ENCODE measurements at places on chromosomes 5 and 9.

- no peak for DNase-seq
These were observed 8.5 kb downstream of the AMBP start for GRCh38 chr9:114069476-114070187.

- DNase-seq = no peak
These were observed 117.4 kb downstream of the MLLT3 start for GRCh38 chr9:20504930-20505329.

DNA sequence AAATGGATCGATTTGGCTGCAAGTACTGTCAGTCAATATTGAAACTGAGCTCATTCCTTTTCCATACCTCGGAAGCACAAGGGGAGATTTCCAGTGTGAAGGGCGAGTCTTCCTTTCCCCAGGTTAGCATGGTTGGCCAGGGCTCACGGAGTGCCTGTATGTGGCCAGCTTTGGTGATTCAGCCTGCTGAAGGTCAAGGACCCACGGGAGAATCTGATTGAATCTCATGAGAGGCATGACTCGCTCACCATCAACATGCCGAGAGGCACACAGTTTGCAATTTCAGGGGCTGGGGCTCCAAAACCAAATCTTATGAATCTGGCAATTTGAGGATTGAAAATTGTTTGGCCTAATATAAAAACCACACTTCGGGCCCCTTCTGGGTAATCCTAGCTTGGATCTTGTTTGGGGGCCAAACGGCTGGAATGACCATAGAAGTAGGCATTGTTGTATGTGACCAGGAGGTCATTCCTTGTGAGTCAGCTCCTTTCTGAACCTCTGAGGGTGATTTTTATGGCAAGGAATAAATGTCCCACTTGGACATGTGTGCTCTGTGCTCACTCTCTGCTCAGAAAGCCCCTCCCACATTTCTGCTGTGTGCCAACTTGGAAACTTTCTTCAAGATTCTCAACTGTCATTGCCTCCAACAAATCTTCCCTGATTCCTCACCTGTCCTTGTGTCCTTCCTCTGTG is 69.8 kb downstream of the DOCK2 start:
- DNase-seq = no peak

DNA sequence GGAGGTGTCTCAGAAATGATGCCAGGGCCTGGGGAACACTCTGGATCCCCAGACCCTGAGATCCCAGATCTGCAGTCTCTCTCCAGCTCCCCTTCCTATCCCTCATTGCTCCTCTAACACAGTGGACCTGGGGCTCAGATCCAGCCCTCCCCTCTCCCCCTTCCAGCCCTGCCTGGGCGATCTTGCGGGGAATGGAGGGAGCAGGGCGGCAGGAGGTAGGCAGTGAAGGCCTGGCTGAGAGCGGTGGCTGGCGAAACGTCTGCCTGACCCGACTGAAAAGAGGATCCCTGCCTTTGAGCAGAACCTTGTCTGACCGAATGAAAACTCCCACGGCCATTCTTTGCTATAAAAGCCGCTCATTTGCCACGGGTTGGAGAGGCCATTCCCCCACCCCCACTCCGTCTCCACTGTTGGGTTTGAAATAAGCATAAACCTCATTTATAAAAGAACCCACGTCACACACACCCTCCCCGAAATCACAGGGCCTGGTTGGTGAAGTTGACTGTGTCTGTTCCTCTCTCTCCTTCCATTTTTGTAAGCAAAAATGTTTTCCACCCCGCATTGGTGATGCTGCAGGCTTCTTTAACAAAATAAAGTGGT is 8.8 kb downstream of the MSX2 start:
- no peak for DNase-seq

- no peak for DNase-seq
These were observed 162.9 kb downstream of the TTLL11 start for GRCh38 chr9:121929893-121930875.

DNA sequence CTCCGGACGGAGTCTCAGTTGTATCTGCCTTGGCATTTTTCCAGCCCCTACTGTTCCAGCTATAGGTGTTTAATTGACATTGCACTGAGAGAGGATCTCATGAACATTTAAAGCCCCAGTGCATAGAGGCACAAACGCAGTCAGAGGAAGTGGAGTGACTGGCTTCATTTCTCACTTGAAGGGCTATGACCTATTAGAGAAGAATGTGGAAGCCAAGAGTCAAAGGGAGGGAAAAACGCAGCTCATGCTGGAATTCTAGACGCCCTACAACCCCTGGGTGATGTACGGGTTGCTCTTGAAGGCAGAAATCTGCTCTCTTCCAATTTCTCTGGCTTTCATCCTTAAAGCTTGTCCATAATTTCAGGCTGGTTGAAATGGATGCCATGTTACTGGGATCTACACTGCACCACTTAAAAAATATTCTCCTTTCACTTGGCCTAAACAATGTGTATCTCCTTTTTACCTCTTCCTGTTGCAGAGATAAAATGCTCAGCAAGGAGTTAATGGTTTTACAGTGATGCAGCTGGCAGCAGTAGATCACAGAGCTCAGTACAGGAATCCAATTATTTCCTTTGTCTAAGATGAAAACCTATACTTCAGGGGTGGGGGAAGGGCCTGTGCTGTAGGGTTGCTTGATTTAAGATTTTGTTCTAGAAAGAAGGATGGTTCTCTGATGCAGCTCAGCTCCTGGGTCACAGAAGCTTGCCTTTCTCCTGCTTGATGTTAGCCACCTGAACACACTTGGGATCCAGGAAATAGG is 61.8 kb upstream of the MAMDC2 start:
- no peak for DNase-seq

- DNase-seq = no peak
These were observed 27.5 kb downstream of the KCNT1 start for GRCh38 chr9:135729480-135729879.

DNA sequence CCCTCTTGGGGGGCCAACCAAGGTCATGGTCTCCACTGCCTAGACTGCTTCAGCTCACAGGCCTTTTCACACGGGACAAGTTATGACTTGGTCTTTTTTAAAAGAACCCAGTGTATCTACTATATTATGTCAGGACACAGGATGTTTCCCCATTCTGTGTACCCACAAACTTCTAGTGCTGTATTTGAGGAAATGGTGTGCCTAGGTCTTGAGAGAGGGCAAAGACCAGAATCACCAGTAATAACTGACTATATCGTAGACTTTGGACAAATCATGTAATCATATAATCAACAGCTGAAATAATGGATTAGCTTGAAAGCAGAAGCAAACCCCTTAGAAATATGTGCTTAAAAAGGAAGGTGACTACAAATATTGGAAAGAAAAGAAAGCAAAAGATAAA is 133.3 kb downstream of the ARL15 start:
- DNase-seq = no peak

DNA sequence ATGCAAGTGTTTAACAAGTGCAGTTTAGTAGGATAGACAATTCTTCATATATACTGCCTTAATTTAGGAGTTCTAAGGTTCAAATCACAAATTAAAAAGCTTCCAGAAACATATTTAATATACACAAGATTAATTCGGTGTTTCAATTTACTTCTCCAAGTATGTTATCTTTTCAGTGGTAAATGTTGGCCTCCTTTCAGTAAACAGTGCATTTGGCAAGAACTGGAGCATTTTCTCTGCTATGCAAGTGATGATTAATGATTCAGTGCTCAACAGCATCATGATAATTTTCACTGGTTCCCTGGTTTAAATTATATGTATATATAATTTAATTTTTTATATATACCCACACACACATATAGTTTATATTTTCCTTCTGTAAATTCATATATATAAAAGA is 541.7 kb downstream of the EFNA5 start:
- DNase-seq = no peak

DNA sequence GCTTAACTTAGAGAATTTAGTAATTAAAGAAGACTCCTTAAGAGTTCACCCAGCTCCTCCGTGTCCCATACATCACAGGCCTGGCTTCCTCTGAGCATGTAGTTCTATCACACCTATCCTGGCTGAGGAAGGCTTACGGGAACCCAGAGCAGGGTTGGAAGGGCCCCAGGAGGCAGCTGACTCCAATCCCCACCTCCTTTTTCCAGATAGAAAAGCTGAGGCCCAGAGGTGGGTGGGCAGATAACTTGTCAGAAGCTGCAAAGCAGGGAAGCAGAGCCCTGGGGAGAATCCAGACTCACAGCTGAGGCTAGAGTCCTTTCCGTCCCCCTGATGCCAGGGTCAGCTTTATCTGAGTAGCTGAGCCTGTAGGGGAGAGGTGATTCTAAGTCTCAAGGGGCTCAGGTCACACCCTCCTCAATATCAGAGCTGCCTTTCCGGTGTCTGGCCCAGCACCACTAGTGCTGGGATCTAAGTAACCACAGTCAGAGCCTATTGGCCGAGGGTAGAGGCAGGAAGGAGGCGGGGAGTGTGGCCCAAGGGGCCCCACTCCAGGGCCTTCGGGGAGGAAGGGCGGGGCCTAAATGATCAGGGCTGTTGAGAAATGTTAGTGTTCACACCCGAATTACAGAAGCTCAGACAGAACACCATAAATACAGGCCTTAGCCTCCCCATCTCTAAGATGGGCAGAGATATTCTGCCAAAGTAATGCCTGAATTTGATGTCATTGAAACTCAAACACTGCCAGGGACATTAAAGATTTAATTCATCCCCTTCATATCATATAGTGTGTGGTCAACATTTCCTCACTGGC is 9.9 kb downstream of the CCDC69 start:
- DNase-seq = peak; percentile 81

GRCh38 chr9:6414247-6414641 is 1.2 kb downstream of the UHRF2 start:
- peak; percentile 35 for DNase-seq

GRCh38 chr9:15935661-15936305 is 382.9 kb downstream of the CCDC171 start:
- no peak for DNase-seq

GRCh38 chr5:175876107-175876506 is 4.7 kb downstream of the CPLX2 start:
- no peak for DNase-seq

DNA sequence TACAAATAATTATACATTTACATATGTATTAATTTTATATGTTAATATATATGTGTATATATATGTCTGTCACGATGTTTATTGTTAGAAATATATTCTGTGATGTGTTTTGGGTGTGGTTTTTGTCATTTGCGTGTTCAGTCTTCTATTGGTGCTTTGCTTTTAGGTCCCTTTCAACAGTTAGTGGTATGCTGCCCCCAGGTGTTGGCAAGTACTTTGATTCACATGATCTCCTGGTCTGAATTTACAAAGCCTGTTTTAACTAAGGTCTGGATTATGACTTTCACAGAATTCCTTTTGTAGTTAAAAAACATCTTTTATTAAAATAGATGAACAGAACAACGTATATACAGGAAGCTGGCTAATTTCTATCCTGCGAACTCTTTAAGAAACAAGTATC is 271.5 kb downstream of the CCDC171 start:
- peak; percentile 7 for DNase-seq

- DNase-seq = no peak
These were observed 109.0 kb upstream of the SMC2 start for GRCh38 chr9:103985077-103985476.

DNA sequence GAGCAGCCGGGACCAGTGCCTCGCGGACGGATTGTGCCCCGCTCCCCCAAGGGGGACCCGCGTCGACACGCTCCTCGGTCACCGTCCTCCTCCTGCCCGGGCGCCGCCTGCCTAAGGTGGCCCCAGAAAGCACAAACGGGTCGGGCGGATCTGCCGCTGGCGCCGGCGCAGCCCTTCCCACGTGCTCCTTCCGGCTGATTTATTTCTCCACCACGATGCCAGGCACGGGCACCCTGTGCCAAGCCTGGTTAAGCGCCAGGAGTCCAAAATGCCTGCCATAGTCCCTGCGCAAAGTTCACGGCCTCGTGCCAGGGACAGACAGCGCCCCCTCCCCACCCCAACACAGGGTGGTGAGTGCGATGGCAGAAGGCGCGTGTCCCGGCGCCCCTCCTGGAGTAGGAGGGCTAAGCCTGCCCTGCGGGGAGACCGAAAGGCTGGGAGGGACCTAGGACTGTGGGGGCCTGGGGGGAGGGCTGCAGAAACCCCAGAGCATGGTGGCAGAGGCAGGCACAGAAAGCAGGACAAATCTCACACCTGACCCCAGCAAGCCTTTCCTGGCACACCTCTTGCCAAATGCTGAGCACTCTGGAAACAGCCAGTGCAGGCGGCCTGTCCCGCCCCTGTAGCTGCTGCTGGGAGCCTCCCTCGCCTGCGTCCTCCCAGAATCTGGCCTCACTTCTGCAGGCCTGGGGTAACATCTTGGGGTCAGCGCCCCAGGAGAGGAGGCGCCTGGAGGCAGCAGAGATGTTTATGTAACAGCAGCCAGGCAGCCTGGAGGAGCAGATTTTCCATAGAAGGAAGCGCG is 1.1 kb upstream of the NOTCH1 start:
- peak; percentile 75 for DNase-seq

DNA sequence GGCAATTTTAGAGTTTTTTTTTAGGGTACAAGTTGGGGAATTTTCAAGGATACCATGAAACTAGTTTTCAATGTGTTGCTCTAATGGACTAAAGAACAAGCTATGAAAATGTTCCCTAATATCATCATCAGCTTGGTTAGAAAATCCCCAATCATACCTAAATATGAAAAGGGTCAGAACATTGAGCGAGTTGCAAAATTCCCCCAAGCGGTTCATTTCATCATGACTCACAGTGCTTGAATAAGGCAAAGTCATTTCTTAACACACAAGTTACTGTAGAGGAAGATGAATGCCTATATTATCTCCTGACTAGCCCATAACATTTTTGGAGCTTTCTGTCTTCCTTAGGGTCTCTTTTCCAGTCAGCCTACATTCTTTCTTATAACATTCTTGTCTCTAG is 62.7 kb downstream of the ST8SIA4 start:
- DNase-seq = no peak

DNA sequence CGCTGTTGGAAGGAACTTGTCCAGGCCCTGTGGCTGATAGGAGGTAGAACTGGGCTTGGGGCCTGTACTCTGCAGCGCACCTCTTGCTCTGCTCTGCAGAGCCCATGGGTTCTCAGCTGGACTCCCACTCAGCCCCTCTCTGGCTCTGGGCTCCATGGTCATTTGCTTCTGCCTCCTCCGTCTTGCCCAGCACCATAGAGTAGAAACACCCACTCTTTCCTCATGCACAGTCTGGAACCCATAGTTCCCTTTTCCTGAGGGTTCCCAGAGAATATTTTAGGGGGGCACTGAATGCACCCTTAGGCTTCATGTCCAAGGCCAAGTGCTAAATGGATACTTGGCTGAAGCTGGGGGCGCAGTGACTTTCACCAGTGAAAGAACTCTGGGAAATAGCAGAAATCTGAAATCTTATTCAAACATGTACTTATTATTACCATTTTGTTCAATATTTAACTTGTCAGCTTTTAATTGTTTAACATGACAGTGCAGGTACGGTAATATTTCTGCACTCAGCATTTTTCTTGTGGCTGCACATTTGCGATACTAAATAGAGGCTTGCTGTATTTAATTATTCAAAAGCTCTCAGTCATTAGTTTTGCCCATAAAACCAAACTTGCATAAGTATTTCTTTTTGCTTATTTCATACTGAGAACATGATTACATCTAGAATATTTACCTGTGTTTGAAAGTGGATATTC is 31.5 kb downstream of the GALNT12 start:
- DNase-seq = no peak

GRCh38 chr9:14373336-14373666 is 59.4 kb upstream of the NFIB start:
- no peak for DNase-seq
